Mucosa of descending colon (tissue), 3 donors: ENCODE measurements at places on chromosomes 13 and 19. TPM values are rescaled to one million over a fixed set of nuclear protein-coding genes. Genes with fewer than 3 reads are reported as not detected.

Gene KLF12
- total RNA-seq = 7.4 TPM

Gene KLF1
- total RNA-seq = not detected

Gene CEACAM16
- 0.17 TPM for total RNA-seq

Gene GZMM
- total RNA-seq = 1.4 TPM

Gene CEACAM21
- 2.1 TPM for total RNA-seq

Gene ZNF558
- total RNA-seq = 28.6 TPM

Gene RAB20
- 24.4 TPM for total RNA-seq

Gene P2RY11
- 18.5 TPM for total RNA-seq

Gene PINLYP
- 7.4 TPM for total RNA-seq

Gene MED4
- total RNA-seq = 42.0 TPM

GRCh38 chr19:17762505-17763229 is 11.4 kb downstream of the FCHO1 start:
- DNase-seq = peak; percentile 63

DNA sequence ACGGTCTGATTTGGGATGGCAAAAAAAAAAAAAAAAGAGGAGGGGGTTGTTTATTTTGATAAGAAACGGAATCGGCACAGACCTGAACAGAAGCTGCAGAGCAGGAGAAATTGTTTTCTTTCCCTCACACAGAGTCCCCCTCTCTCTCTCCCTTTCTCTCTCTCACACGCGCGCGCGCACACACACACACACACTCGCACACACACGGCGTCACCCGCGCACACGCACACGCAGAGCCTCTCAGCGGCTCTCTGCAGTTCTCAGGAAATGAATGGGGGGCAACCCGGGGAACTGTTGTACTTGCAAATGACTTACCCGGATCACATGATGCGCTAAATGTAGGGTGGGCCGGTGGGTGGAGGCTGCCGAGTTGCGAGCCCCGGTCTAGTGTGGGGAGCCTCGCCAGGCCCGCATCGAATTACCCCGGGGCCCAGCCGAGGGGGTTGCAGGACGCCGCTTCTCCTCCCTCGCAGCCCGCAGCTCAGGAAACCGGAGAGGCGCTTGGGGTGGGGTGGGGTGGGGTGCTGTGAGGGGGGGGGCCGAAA is 475 bp downstream of the KLF12 start:
- DNase-seq = peak; percentile 82

GRCh38 chr19:2756477-2756876 is 16.7 kb upstream of the SLC39A3 start:
- no peak for DNase-seq

DNA sequence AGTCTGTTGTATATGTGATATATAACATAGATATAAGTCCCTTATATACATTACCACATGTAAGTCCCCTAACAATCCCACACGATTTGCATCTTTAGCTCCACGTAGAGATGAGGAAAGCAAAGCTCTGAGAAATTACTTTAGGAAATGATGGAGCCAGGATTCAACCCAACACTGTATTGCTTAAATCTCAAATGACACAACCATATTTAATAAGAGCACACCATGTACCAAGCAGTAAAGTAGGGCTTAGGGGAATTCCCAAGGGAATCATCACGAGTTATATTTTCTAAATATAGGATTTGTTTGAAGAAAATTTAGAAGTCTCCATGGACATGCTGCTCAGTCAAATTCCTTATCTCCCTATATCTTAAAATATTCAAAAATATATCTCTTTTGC is 61.3 kb upstream of the POMP start:
- DNase-seq = no peak

DNA sequence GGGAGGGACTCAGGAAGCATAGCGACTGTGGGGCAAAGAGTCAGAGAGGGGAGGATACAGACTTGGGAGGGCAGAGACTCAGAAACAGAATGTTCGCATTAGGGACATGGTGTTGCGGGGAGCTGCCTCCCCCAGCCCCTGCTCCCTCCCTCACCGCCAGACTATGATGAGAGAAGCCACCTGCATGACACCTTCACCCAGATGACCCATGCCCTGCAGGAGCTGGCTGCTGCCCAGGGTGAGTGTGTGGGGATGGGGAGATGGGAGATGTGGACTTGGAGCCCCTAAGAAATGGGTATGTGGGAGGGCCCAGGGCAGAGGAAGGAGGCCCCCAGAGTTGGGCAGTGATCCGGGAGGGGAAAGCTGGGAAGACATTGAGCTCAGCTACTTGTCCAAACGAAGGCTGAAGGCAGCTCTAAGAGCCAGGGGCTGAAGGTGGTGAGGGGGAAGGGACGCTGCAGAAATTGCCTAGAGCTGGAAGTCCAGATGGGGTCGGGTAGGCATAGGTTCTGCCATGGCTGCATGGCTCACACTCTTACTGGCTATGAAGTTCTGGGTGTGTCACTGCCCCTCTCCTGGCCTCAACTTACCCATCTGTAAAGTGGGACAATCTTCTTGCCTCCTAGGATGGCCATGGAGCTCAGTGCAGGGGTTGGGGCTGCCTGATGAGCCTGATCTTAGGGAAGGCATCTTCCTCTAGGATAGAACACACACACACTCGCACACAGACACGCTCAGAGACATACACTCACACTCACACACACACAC is 1.4 kb downstream of the SPACA6 start:
- DNase-seq = no peak

DNA sequence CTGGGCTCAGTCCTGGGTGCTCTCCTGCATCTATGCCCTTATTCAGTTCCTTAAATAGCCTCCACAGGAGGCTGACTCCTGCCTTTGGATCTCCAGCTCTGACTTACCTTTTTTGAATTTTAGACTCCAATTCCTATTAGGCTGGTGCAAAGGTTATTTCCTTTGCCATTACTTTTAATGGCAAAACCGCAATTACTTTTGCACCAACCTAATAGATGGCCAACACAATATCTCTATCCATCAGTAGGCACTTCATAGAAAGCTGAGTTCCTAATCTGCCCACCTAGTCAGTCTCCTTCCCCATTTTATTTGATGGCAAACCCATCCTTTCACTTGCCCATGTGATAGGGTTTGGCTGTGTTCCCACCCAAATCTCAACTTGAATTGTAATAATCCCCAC is 95.3 kb downstream of the CACNA1A start:
- DNase-seq = no peak

DNA sequence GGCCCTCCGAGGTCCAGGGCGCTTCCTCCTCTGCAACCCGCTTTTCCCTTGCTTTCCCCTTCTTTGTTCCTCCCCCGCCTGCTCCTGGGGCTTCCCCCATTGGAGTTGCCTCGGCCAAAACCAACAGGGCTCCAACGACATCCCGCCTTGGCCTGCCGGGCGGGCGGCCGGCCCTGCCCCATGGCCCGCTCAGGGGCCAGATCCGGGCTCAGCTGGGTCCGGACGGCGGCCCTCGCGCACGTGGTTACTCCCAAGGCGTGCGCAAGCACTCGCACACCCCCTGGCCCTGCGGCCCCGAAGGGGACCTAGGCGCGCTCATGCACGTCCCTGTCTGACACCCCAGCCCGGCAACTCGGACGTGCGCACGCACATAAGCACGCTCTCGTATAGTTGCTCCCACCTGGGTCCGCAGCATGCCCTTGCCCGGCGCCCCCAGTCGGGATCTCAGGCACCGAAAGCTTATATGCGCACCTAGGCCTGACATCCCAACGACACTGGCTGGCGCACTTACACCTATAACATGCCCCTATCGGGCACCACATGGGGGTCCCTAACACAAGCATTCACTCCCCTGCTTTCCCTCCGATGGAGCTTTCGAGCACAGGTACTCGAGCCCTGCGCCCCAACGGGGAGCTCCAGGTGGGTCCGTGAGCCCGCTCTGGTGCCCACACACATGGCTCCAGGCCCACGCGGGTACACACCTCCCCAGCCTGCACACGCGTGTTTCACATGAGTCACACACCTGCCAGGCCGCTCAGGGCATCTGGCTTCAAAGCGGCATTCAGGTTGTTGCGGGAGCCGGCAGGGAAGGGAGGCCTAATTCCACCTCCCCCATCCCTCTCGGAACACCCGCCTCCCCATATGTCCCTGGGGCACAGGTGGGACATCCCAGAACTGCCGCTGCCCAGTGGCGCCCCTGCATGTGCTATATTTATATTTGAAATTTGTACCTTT is 15.0 kb downstream of the NFIX start:
- DNase-seq = no peak

- DNase-seq = peak; percentile 9
Measured at GRCh38 chr13:98345107-98345935, 168.3 kb upstream of the RNF113B start.

- DNase-seq = no peak
Measured at GRCh38 chr19:17409990-17410389, 4.6 kb upstream of the BST2 start.

- DNase-seq = no peak
Measured at GRCh38 chr13:42892760-42893159, 99.3 kb downstream of the EPSTI1 start.

DNA sequence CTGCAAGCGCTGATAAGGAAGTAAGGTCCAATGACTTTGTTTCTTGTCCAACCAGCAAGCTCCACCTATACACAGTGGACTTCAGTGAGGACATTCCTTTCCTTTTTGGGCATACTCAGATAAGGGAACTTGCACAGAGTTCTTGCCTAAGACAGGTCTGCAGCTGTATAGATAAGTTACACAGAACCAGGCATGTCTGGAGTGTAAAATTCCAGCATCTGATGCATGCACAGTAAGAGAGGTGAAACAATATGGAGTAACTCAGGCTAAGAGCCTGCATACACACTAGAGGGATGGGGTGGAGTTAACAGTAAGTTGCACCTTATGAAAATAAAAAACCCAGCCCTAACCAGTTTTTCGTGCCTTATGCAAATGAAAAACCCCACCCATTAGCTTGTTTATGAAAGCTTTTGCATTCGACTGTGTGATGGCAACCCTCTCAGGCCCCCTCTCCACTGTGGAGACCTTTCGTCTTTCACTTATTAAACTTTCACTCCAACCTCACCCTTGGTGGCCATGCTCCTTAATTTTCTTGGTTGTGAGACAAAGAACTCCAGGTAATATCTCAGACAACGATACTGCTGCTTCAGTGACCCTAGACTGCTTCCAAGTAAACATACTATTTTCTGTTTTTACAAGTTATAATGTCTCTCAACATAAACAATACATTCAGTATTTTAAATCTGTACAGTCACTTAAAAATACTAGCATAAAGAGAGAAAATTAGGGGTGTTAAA is 2859.0 kb upstream of the PCDH20 start:
- no peak for DNase-seq

DNA sequence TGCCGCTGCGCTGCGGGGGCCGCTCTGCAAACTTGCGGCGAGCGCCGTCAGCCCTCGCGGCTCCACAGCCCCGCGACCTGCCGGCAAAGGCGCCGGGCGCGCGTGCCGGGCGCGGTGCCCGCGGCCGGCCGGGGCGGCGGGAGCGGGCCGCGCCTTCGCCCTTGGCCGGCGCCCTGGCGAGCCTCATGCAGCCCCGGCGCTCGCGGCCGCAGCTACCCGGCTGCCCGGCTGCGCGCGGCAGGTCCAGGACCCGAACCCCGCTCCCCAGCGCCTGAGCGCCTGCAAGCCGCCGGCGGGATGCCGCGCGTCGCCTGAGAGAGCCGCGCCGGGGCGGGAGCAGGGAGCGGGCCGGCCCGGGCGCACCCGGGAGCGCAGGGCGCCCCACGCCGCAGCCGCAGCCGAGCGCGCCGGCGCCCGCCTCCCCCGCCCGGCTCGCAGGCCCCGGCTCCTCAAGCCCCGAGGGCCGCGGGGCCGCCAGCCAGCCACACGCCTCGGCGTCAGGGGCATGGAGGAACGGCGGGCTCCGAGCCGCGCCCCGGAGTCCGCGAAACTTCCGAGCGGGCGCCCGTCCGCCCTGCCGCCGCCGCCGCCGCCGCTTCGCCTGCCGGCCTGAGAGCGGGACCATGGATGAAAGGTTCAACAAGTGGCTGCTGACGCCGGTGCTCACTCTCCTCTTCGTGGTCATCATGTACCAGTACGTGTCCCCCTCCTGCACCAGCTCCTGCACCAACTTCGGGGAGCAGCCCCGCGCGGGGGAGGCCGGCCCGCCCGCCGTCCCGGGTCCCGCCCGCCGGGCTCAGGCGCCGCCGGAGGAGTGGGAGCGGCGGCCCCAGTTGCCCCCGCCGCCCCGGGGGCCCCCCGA is 564 bp downstream of the HS6ST3 start:
- DNase-seq = no peak

DNA sequence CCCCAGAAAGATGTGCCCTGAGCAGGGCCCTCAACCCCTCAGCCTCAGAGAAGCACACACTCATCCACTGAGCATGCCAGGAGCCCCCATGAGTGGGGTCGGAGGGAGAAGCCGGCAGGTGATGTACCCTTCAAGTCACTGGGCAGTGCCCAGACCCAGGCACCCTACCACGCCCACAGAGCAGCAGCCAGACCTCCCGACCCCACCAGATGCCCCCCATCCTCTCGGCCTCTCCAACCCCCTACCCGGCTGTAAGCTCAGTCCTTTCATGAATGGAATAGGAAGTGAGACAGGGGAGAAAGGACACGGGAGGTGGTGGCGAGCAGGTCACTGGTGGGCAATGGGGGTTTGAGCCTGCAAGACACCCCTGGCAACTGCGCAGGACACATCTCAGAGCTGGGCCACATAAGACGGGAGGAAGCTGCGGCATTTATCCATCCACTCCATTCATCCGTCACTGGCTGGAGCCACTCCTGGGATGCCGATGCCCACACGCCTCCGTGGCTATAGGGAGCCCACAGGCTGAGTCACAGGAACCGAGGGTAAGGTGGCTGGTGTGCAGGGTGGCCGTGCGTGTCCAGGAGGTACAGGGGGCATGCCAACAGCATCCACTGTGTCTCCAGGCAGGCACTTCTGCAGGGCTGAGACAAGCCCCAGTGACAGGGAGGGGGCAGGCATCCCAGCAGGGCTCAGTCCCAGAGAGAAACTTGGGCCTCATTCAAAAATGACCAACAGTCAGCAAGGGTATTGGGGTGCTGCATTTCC is 23.8 kb upstream of the VSTM2B start:
- DNase-seq = peak; percentile 5

DNA sequence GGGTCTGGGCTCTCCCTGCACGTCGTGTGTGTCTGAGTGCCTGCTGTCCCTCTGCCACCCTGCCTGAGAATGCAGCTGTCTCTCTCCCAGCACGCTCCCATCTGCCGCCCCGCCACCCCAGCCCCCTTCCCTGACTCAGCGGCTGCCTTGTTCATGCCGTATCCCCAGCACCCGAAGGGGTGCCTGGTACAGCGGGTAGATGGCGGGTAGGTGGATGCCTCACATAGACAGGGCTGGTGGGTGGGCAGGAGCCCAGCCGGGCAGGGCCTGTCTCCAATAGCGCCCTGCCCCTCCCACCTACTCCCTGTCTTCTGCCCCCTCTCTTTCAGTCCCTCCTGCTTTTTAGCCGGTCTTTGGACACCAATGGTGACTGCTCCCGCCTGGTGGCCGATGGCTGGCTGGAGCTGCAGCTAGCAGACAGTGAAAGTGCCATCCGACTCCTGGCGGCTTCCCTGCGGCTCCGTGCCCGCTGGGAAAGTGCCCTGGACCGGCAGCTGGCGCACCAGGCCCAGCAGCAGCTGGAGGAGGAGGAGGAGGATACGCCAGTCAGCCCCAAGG is 30.3 kb downstream of the DHX34 start:
- DNase-seq = no peak

- no peak for DNase-seq
Measured at GRCh38 chr13:46617229-46617721, 64.3 kb downstream of the LRCH1 start.

DNA sequence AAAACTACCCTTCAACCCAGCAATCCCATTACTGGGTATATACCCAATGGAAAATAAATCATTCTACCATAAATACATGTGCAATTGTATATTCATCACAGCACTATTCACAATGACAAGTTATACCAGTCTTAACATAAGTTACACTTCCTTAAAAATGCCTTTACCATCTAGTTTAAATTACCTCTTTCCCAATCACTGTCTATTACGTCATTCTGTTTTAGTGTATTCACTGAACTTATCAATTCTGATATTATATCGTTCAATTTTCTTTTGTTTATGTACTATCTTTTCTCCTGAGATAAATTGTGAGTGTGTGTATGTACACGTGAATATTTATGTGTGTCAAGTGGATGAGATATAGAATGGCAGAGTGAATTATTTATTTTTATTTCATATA is 1416.8 kb downstream of the OLFM4 start:
- DNase-seq = no peak
